ENCODE measurements at places on chromosomes 13 and 19.
A peak's percentile ranks its signal among the peaks of the same experiment; 100 is the strongest.

- no peak for DNase-seq
Measured at GRCh38 chr13:109990296-109990695, 203.9 kb upstream of the IRS2 start.

- DNase-seq = no peak
Measured at GRCh38 chr19:17757125-17757524, 5.8 kb downstream of the FCHO1 start.

DNA sequence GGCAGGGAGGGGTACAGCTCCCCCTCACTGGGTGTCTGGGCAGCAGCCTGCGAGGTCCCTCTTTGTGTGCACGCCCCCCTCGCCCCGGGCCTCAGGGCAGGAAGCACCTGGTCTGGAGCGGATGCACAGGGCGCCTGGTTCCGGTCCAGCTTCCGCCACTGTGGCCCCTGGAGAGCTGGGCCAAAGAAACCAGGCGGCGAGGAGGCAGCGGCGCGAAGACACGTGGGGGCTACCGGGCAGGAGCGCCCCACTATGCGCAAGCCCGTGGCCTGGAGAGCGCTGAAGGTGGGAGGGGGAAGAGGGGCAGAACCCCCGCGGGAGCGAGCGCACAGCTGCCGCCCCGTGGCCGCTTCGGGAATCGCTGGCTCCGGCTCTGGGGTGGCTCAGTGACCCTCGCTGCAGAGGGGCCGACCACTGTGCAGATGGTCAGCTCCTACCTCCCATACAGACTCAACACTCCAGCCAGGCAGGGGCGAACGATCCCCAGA is 1.7 kb upstream of the LYL1 start:
- peak; percentile 97 for DNase-seq

DNA sequence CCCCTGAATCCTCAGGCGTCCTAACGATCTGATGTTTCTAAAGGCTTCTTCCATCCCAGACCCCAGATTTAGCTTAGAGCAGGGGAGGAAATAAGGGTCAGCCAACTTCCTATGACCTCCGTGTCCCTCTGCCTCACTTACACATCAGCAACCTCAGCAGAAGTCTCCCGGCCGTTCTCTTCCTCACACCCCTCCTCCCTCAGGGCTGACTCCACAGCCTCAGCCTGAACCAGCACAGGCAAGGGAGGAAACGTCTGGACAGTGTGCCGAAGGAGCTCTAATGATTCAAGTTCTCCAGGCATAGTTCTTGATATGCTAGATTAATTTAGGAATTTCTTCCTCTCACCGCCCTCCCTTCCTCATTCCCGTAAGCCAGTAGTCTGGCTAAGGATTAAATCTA is 121.4 kb downstream of the NUFIP1 start:
- no peak for DNase-seq

GRCh38 chr13:112879283-112879833 is 89.7 kb upstream of the MCF2L start:
- DNase-seq = no peak

DNA sequence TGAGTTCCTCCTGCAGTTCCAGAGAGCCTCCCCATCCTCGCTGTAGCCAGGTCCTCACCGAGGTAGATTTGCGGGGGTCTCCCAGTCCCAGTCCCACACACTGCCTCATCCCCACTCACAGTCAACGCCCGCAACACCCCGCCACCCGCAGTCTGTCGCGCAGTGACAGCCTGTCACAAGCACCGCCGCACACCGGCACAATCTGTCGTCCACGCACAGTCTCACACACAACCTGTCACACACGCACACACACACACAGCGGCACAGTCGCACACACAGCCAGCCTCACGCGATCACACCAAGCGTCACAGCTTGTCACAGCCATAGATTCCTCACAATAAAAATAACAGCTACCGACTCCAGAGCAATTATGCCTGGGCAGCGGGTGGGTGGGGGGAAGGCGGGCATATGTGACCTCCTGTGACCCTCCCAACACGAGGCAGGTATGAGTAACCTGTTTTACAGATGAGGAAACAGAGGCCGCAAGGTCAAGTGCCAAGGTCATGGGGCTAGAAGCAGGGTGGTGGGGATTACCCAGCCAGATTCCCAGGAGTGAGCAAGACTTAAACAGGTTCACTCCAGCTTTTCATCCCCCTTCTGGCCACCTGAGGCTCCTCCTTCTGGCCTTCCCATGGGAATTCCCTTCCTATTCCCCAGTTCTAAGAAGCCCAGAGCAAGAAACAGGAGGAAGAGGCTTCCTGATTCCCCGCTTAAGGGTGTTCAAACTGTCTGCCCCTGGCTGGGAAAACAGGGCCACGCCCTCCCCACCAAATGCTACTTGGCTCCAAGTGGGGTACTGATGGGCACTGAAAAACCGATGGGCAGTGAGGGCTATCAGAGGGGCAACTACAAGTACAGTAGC is 13.9 kb downstream of the NFIX start:
- no peak for DNase-seq

DNA sequence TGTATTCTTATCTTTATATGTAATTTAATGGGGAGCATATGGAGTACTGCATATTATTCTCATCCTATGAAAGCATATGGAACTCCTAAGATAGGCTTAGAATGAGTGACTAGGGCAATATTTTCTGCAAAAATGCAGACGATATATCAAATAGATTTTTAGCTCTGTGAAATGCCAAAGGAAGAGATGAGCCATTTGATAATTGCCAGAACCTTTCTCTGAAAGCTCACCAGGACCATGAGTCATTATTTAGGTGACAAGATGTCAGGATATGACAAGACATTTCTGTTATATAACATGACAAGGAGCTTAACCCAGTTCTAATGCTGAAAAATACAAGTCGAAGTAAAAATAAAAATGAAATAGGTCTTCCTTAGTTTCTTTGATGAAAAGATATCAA is 145.0 kb downstream of the SLITRK6 start:
- DNase-seq = no peak

DNA sequence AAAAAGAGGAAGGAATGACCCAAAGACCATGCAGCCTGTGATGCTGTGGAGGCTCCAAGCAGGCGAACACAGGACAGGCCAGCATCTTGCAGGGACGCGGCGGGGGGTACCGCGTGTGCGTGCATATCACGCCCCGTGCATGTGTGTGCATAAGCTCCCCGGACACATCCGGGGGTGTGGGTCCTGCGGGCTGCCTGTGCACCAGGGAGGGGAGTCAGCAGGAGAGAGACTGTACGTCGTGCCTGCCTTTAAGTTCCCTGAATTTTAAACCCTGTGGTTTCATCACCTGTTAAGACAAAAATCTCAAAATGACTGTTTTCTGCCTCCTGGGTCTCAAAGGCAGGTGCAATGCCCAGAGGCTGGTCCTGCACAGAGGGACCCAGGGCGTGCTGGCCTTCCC is 16.6 kb downstream of the ADAT3 start:
- DNase-seq = no peak

DNA sequence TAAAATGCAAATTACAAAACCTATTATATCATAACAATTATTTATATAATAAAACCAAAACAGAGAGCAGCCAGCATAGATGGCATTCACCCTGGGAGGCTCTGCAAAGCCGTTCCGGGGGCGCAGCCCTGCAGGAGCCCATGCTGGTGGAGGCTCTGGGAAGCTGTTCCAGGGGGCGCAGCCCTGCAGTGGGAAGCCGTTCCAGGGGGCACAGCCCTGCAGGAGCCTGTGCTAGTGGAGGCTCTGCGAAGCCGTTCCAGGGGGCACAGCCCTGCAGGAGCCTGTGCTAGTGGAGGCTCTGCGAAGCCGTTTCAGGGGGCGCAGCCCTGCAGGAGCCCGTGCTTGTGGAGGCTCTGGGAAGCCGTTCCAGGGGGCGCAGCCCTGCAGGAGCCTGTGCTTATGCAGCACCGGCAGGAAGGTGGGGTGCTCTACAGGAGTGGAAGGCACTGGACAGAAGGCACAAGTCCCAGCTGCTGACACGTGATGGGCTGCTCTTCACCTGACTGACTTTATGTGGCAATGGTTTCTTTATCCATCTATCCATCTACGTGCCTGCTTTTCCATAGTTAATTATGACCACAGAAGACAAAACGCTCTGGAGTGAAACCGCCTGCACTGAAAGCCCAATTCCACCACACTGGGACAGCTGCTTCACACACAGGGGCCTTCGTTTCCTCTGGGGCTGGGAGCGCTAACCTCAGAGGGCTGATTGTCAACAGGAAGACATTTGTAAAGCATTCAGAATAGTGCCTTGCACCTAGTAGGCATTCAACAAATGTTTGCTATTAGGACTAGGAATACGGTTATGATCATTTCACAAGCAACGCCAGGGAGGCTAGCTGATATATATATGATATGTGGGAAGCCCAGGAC is 23.7 kb downstream of the PCID2 start:
- no peak for DNase-seq

DNA sequence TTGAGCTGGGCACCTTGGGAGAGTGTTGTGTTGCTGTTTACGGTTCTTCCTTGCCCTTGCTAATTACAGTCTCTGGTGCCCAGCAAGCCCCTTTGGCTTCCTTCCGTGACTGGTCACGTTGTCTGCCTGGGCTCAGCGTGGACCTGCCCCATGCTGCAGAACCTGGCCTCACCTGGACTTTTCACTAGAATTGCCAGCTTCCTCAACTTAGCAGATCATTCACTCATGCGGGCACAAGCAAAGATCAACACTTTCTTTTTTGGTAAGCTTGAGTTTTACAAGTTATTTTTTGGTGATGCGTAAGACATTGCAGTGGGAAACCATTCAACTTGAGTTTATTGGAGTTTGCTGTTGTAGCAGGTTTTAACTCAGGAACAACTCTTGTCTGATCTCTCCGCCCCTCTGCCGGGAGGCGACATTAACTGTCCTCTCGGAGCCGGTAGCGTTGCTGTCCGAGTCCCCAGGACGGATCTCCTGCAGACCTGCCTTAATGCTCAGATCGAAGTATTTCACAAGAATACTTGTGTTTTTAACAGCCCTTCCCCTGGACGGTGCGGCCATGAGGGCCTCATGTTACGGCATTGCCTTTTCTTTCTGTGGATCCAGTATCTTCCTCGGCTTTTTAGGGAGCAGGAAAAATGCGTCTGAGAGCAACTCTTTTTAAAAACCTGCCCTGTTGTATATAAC is 15.7 kb upstream of the TEX29 start:
- DNase-seq = no peak

DNA sequence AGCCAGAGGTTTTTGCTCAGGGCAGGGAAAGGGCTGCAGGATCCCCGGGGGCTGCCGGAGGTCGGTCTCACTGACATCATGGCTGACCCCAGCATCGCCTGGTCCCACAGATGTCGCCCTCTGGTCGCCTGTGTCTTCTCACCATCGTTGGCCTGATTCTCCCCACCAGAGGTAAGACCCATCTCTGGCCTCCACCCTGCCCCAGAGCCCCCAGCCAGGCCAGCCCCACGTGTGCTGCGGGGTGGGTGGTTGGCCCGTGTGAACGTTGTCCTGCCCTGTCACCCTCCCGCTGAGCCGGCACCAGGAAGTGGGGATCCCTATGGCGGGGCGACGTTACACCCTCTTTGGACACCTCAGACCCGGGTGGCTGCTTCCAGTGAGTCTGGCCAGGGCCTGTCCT is 906 bp downstream of the FXYD5 start:
- no peak for DNase-seq

DNA sequence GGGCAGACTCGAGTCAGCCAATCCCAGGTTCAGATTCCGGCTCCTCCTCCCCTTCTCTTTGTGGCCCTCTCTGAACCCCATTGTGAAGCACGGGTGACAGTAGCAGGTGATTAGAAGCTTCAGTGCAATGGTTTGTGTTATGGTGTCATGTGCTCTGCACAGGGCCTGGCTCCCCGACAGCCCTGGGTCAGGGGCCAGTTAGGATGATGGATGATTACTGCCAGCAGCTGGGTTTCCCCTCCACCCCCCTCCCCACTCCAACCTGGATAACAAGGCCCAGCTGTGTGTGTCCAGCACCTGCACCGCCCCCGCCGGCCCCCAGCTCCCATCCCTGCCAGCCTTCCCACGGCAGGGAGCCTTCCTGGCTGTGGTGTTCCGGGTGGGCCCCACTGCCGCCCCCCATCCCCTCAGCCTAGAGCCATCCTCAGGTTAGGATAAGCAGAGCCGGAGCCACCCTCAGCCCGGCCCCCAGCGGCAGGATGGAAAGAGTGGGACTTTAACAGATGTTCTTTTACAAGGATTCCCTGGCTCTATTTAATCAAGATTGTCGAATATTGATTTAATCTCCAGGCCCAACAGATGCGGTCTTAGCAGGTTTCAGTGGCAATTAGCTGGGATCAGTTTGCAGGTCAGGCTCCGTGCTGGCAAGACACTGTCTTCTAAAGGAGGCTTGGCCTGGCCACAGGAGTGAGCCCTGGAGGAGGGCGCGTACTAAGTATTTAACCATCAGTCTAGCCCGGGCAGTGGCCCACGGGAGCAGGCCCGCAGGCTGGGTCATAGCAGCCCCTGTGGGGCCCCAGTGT is 156.2 kb downstream of the SIPA1L3 start:
- DNase-seq = no peak

GRCh38 chr19:10421240-10422045 is 1.1 kb downstream of the PDE4A start:
- no peak for DNase-seq

- no peak for DNase-seq
Measured at GRCh38 chr13:107104631-107105030, 536.7 kb upstream of the ARGLU1 start.

- no peak for DNase-seq
Measured at GRCh38 chr13:114194853-114195252, 15.8 kb downstream of the CFAP97D2 start.

- no peak for DNase-seq
Measured at GRCh38 chr19:7104747-7105447, 35.4 kb downstream of the ZNF557 start.

DNA sequence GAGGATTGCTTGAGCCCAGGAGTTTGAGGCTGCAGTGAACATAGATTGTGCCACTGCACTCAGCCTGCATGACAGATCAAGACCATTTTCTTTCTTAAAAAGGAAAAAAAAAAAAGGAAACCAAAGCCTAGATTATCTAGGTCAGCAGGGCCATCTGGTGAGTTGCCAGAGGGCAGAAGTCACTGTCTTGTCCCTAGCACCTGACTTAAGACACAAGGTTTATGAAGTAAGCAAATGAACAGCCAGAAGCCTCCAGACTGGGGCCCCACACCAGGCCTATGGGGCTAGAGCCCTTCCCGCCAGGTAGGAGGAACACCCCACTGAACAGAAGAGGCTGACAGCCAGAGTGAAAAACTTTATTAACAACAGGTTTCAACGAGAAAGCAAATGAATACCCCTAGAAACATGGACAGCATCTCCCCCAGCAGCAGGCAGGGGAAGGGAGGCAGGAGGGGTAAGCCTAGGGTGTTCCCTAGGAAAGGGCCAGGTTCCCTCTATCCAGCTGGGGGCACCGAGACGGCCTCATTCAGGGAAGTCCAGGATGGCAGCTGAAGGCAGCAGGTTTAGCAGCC is 1.2 kb downstream of the WDR83 start:
- DNase-seq = no peak

DNA sequence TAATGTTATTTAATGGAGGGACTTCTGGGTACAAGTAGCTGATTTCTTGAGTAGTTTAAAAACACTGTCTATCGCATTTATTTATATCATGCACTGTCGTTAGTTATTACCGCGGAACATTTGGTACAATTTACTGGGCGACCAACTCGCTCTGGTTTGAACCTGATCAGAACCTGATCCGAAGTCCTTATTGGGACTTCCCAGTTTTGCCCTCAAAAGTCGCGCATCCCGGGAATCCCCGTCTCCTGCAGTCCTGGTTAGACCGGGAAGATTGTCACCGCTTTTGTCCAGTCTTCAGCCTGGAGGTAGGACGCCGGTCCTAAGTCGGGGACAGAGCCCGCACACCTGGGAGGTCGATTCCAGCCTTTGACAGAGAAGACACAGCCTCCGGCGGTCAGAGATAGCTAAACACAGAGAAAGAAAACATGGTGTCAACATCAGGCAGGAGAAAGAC is 694 bp downstream of the CLN5 start:
- DNase-seq = no peak

Measured in CMK (cell line).